Stimulated activated CD4-positive, alpha-beta T cell treated with anti-CD3 and anti-CD28 coated beads, Interleukin-15, amount 100 ng/mL, for 48 hours (primary cell): ENCODE measurements at places on chromosomes 4 and X.

DNA sequence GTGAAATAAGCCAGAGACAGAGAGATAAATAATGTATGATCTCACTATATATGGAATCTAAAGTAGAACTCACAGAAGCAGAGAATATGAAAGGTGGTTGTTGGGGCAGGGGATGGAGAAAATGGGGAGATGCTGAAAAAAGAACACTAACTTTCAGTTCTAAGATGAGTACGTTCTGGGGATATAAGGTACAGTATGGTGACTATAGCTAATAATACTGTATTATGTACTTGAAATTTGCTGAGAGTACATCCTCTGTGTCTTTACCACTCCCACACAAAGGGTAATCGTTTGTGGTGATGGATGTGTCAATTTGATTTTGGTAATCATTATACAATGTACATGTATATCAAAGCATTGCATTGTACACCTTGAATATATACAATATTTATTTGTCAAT, 6.6 kb downstream of the FBXL5 start:
- DNase-seq, result no peak

- no peak for DNase-seq
These were observed 66.7 kb upstream of the FRAS1 start for GRCh38 chr4:77990456-77990855.

- DNase-seq, result no peak
These were observed 179.6 kb downstream of the CENPC start for GRCh38 chr4:67365661-67366245.

DNA sequence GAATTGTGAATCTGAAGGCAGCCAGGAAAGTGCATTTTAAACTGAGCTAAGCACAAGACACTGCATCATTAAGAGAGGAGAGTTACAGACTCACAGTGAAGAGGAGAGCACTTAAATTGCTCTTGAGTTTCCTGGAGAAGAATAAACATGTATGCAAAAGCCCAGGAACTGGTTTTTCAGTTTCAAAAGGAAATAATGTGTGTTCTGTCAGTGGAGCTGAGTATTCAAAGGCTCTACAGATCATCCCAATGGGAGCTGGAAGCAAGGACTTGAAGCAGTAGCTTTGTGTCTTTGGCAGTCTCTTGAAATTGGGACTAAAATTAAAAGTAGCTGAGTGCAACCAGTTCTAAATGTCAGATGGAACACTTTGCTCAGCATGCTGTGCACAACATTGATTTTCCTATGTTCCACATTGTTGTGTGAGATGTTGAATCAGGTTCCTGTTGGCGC, 147.5 kb upstream of the ANK2 start:
- DNase-seq, result no peak
